Panc1 (cell line): ENCODE measurements at places on chromosomes 6 and 20. TPM values are rescaled to one million over a fixed set of nuclear protein-coding genes. Genes with fewer than 3 reads are reported as not detected.

DNA sequence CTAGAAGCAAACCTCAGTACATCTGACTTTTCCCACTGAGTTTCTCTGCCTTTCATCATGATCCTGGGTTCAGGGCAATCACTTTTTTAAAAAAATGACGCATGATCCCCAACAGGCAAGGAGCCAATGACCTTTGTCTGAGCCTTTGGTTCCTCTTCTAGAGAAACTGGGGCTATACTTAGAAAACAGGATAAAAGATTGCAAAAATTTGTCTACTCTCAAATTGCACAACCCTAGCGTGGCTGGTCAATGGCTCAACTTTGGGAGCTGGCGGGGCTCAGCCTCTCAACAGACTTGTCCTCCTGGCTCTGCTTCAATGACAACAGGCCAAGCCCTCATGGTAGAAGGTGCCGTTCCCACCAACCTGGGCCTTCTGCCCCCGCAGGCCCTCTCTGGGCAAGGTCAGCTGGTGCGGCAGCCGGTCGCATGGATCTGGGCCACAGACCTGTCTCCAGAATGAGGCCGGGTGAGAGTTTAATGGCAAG is 48.7 kb downstream of the PDYN start:
- no peak overlapping the region for H3K27ac ChIP-seq
- H3K36me3 ChIP-seq = no peaks in the 10 kb centered on the region
- DNase-seq = no peak
- H3K4me3 ChIP-seq = no peak overlapping the region
- no peaks in the 10 kb centered on the region for H3K4me1 ChIP-seq

- no peaks in the 10 kb centered on the region for H3K36me3 ChIP-seq
- H3K4me1 ChIP-seq = no peaks in the 10 kb centered on the region
- H3K4me3 ChIP-seq = no peak overlapping the region
- no peak for DNase-seq
Observed at GRCh38 chr6:145155411-145155810, 579.9 kb downstream of the EPM2A start.

DNA sequence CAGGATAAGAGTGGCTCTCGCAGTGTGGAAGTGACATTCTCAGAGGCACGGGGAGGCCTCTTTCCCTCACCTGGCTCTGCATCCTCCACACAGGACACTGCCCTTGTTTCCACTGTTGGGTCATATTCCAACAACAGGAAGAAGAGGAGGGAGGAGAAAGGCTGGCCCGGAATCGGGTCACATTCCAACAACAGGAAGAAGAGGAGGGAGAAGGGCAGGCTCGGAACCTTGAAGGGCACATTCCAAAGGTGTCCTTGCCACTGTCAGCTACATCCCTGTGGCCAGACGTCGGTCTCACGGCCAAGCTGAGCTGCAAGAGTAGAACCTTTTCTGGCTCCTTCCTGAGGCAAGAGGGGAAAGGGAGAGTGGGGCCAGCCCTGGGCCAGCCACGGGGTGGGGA is 25.4 kb downstream of the CHRNA4 start:
- no peaks in the 10 kb centered on the region for H3K36me3 ChIP-seq
- no peak for DNase-seq
- no peaks in the 10 kb centered on the region; the same call in 1 of the 2 replicates for H3K27me3 ChIP-seq
- no peak overlapping the region for H3K4me3 ChIP-seq

DNA sequence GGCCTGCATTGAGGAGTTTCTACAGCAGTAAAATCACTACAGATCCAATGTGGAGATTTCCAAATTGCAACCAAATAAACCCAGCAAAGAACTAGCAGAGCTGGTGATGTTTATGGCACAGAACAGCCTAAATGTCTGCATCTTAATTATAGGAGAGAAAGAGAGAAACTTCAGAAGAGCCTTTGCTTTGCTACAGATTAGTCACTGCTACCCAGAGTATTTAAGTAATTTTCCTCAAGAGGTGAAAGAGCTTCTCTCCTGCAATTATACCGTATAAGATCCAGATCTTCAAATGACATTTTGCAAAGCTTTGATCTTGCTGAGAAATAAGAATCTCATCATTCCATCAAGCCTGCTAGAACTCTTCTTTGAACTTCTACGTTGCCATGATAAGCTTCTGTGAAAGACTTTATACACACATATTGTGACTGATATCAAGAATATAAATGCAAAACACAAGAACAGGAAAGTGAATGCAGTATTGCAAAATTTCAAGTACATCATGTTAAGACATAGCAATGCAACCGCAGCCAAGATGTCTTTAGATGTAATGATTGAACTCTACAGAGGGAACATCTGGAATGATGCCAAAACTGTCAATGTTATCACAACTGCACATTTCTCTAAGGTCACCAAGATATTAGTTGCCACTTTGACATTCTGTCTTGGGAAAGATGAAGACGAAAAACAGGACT is 48.0 kb downstream of the MKKS start:
- no peak for DNase-seq
- no peaks in the 10 kb centered on the region for H3K4me1 ChIP-seq
- H3K27me3 ChIP-seq = no peaks in the 10 kb centered on the region
- H3K36me3 ChIP-seq = no peaks in the 10 kb centered on the region
- no peak overlapping the region for H3K4me3 ChIP-seq
- H3K27ac ChIP-seq = no peak overlapping the region

- no peak overlapping the region for H3K4me3 ChIP-seq
- DNase-seq = no peak
- no peaks in the 10 kb centered on the region for H3K27me3 ChIP-seq
Observed at GRCh38 chr6:2870046-2870636, 28.5 kb upstream of the SERPINB1 start.

- no peak overlapping the region for H3K4me3 ChIP-seq
- no peak overlapping the region for H3K27ac ChIP-seq
- no peaks in the 10 kb centered on the region for H3K27me3 ChIP-seq
- H3K36me3 ChIP-seq = no peaks in the 10 kb centered on the region
- H3K4me1 ChIP-seq = no peaks in the 10 kb centered on the region
Observed at GRCh38 chr6:53758496-53758895, 36.3 kb upstream of the LRRC1 start.

DNA sequence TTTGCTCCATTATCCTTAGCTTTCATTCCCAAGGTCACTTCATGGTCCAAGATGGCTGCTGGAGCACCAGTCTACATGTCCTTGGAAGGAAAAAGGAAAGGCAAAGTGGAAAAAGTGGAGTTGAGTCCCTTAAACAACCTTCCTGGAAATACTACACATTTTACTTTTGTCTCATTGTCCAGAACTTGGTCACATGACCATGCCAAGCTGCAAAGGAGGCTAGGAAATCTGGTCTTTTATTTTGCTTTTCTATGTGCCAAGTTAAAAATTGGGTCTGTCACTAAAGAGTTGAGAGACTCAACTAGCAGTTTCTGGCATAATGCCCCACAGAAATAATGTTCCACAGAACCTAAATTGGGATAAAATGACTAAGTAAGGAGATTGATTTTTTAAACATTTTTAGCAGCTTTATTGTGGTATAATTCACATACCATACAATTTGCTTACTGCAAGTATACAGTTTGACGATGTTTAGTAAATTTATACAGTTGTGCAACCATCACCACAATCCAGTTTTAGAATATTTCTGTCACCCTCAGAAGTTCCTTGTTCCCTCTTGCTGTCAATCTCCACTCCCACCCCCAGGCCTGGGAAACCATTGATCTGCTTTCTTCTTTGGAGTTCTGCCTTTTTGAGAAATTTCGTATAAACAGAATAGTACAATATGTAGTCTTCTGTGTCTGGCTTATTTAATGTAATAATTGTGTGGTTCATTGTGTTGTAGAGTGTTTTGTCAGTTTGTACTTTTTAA is 5.6 kb upstream of the CHD6 start:
- no peak overlapping the region for H3K27ac ChIP-seq
- no peak for DNase-seq
- H3K4me3 ChIP-seq = no peak overlapping the region
- H3K4me1 ChIP-seq = no peaks in the 10 kb centered on the region
- H3K36me3 ChIP-seq = no peaks in the 10 kb centered on the region
- peaks cover 3% of the 10 kb centered on the region; the same call in 1 of the 2 replicates for H3K27me3 ChIP-seq

DNA sequence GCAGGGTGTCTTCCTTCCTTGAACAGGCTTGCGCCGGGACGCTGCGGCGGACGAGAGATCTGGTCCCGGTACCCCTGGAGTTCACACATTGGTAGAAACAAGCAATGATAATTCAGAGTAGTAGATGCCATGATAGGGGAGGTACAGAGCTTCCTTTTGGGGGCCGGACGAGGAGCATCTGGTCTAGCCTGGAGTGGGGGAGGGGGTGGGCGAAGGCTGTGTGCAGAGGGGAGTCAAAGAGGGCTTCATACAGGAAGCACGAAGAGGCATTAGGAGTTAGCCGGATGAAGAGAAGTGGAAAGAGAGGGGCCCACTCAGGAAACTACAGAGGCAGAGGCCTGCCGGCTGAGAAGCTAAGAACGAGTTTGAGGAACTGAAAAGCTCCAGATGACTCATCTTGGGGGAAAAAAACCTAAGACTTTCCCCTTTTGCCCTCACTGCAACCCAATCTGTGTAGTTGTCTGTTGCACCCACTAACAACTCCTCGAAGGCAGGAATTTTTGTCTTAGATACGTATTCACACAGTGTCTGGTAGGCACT is 611 bp downstream of the CNPY3 start:
- peaks cover 2% of the 10 kb centered on the region; the same call in 1 of the 2 replicates for H3K36me3 ChIP-seq
- peak overlapping the region; percentile 82 for H3K4me3 ChIP-seq
- DNase-seq = peak; percentile 1
- peaks cover 9% of the 10 kb centered on the region; the same call in 1 of the 2 replicates for H3K4me1 ChIP-seq
- no peaks in the 10 kb centered on the region for H3K27me3 ChIP-seq

GRCh38 chr6:108294297-108294726 is 542 bp upstream of the AFG1L start:
- no peak for DNase-seq
- peaks cover 14% of the 10 kb centered on the region for H3K4me1 ChIP-seq
- no peaks in the 10 kb centered on the region for H3K36me3 ChIP-seq
- H3K27ac ChIP-seq = peak overlapping the region; percentile 85

DNA sequence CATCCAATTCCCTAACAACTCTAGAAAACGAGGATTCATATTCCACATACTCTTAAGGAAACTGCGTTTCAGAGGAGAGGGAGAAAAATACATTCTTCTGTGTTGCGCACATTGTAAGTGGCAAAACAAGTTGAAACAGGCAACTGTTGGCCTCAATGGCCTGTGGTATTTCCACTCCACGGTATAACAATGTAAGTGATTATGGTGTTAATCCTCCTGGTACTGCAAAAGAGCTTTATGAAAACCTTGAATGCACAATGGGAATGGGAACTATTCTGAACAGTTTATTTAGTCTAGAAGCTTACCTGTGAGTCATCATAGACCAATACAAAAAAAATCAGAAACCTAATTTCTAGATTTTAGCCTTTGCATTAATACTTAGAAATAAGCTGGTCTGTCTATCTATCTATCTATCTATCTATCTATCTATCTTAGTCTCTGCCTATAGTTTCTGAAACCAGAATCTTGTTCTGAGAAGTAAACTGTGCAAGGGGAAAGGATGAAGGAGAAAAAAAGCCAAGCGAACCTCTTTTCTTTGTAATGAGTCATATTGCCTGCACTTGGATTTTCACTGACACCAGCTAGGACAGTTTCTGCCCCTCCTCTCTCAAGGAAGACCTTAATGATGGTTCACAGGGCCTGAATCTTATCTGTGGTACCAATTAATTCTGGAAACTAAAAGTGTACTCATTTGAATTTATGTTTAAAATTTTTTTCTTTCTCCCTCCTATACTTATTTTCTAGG is 101.5 kb downstream of the RNF144B start:
- no peaks in the 10 kb centered on the region; the same call in 1 of the 2 replicates for H3K27me3 ChIP-seq
- H3K4me3 ChIP-seq = no peak overlapping the region
- no peak overlapping the region for H3K27ac ChIP-seq
- H3K4me1 ChIP-seq = no peaks in the 10 kb centered on the region

DNA sequence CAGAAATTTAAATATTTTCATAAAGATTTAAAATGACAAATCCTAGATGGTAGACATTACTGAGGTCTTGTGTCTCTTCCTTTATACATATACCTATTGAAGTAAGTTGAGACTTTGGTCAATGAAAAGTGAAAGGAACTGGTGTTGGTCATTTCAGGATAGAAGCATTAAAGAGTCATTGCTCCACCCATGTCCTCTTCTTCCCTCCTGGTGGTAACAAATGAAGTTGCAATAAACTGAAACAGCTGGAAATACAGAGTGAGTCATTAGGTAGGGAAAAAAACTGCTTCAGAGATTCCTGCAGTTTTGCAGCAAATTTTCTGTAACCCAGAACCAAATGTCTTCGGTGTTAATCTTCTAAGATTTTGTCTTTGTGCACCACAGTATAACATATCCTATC is 448.0 kb downstream of the EYS start:
- H3K36me3 ChIP-seq = no peaks in the 10 kb centered on the region
- H3K4me3 ChIP-seq = no peak overlapping the region
- no peaks in the 10 kb centered on the region for H3K4me1 ChIP-seq
- no peaks in the 10 kb centered on the region for H3K27me3 ChIP-seq

- H3K27me3 ChIP-seq = no peaks in the 10 kb centered on the region
- no peak overlapping the region for H3K27ac ChIP-seq
- peaks cover 16% of the 10 kb centered on the region for H3K36me3 ChIP-seq
- no peak for DNase-seq
- no peak overlapping the region for H3K4me3 ChIP-seq
- H3K4me1 ChIP-seq = 0 out of 2 replicates have a peak, but pooled peaks cover 6% of the 10 kb centered on the region
Observed at GRCh38 chr6:53069427-53069826, 4.2 kb downstream of the FBXO9 start.

DNA sequence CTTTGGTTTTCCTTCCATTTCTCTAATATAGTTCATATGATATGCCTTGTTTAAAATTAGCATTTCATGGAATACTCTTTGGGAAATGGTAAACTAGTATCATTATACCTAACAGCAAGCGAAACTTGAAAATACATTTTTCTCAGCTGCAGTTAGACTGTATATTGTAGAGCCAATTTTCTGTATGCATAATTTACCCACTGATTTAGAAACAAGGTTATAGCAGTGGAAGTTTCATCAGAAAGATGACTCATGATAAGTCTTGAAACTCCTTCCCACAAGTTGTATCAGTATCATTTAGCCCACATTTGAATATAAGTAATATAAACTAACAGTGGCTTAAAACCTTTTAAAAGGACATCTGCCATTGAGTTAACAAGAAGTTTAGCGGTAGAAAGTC is 164.8 kb upstream of the BMP5 start:
- H3K4me3 ChIP-seq = no peak overlapping the region
- H3K4me1 ChIP-seq = no peaks in the 10 kb centered on the region
- no peak for DNase-seq
- H3K27me3 ChIP-seq = no peaks in the 10 kb centered on the region

GRCh38 chr6:2752477-2753109 is 1.9 kb upstream of the MYLK4 start:
- no peak overlapping the region for H3K4me3 ChIP-seq
- DNase-seq = no peak
- no peaks in the 10 kb centered on the region for H3K4me1 ChIP-seq
- no peaks in the 10 kb centered on the region for H3K27me3 ChIP-seq
- H3K27ac ChIP-seq = no peak overlapping the region
- H3K36me3 ChIP-seq = no peaks in the 10 kb centered on the region

- DNase-seq = no peak
- H3K36me3 ChIP-seq = no peaks in the 10 kb centered on the region
- H3K27ac ChIP-seq = no peak overlapping the region
- no peak overlapping the region for H3K4me3 ChIP-seq
- H3K4me1 ChIP-seq = no peaks in the 10 kb centered on the region
- H3K27me3 ChIP-seq = no peaks in the 10 kb centered on the region
Observed at GRCh38 chr6:82415820-82416219, 52.2 kb downstream of the TPBG start.

Gene TLDC2
- not detected for total RNA-seq

Gene HLA-DMB
- total RNA-seq = 0.44 TPM

Gene IP6K3
- not detected for total RNA-seq

Gene EYS
- not detected for total RNA-seq

Gene HDGFL1
- not detected for total RNA-seq

Gene GLO1
- total RNA-seq = 125 TPM

Gene CFB
- 5.6 TPM for total RNA-seq
